ENCODE measurements at places on chromosomes 11 and 22. TPM values are rescaled to one million over a fixed set of nuclear protein-coding genes. Genes with fewer than 3 reads are reported as not detected.

GRCh38 chr22:36569999-36570398 lies 41.0 kb upstream of the EIF3D start:
- DNase-seq, result peak; percentile 68

DNA sequence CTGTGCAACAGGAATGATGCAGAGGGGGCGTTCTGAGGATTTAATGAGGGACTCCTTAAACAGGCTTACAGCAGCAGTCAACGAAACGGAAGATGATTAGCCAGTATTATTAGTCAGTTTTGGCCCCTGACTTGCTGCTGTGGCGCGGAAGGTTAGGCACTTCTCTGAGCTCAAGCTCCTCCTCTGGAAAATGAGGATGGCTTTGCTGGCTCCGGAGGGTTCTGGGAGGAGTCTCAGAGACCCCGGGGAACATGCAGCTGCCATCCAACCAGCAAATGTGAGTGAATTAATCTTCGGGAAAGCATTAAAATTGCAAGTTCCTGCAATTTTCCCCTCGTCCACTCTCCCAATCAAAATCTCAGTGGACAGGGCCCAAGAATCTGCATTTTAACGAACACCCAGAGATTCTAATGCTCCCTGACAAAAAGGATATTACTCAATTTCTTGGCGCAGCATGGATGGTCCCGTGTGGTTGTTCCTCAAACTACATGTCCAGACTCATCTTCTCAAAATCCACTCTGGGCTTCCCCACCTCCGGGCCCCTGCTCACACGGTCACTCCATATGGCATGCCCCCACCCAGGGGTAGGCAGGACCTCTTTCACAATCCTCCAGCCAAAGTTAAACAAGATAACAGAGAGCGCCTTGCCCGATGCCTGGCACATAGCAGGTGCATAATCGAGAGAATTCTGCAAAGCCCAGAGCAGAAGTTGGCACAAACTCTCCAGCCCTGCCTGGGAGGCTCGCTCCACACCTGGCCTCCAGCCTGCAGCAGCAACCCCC lies 6.4 kb downstream of the ELFN2 start:
- peak; percentile 66 for DNase-seq

GRCh38 chr11:2777871-2778629 lies 78.3 kb upstream of the KCNQ1OT1 start:
- no peak for DNase-seq

Gene OR51B2
- not detected for total RNA-seq

DNA sequence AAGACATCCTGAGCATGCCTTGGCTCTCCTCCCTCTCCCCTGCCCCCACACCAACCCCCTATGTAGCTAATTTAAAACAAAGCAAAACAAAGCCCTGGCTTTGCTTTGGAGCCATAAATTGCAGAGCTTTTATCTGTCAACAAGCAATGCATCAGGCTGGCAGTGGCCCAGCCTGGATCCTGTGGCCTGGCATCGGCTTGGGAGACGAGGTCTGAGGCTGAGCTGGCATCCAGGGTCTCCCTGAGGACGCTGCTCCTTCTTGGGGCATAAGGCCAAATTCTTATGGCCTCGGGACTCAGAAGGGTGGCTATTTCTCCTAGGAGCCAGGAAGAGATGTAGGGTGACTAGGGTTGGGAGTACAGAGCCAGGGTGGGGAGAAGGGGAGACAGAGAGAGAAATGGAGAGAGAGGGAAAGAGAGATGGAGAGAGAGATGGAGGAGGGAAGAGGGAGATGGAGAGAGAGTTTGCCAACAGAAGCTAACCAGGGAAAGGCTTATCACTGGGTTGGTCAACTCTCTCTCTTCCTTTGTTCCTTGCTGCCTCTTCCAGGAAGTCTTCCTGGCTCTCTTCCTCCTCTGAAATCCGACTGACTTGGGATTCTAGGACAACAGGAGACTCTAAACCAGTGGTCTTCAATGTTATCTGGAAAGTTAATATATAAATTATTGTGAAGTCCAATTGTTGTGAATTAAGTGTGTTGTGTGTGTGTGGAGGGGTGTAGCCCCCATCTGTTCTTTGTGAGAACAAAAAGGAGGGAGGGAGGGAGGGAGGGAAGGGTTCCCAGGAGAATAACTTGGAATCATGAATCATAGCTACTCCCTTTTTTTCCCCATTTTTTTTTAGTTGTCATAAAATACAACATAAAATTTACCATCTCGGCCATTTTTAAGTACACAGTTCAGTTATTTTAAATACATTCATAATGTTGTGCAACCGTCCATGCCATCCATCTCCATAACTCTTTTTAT lies 29.1 kb downstream of the TSPAN18 start:
- peak; percentile 69 for DNase-seq

Gene AQP11
- 2.9 TPM for total RNA-seq

Gene TRIM48
- total RNA-seq, result not detected

DNA sequence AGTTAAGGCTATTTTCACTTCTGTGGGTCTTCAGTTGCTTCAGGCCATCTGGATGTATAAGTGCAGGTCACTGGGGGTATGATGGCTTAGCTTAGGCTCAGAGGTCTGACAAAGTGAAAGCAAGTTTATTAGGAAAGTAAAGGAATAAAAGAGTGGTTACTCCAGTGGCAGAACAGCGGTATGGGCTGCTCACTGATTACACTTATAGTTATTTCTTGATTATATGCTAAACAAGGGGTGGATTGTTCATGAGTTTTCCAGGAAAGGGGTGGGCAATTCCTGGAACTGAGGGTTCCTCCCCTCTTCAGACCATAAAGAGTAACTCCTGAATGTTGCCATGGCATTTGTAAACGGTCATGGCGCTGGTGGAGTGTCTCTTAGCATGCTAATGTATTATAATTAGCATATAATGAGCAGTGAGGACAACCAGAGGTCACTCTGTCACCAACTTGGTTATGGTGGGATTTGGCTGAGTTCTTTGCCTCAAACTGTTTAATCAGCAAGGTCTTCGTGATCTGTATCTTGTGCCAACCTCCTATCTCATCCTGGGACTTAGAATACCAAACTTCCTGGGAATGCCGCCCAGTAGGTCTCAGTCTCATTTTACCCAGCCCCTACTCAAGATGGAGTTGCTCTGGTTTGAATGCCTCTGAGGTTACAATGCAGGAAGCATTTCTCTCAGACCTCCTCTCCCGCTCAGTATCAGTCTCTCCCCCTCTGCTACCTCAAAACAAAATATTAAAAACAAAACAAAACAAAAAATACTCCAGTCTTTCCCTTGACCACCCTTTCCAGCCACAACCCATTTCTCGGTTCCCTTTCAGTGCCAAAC lies 106.6 kb upstream of the SLC22A12 start:
- no peak for DNase-seq

Gene OR51G1
- total RNA-seq, result not detected

GRCh38 chr11:111520560-111520959 lies 6.0 kb downstream of the HOATZ start:
- DNase-seq, result peak; percentile 74

DNA sequence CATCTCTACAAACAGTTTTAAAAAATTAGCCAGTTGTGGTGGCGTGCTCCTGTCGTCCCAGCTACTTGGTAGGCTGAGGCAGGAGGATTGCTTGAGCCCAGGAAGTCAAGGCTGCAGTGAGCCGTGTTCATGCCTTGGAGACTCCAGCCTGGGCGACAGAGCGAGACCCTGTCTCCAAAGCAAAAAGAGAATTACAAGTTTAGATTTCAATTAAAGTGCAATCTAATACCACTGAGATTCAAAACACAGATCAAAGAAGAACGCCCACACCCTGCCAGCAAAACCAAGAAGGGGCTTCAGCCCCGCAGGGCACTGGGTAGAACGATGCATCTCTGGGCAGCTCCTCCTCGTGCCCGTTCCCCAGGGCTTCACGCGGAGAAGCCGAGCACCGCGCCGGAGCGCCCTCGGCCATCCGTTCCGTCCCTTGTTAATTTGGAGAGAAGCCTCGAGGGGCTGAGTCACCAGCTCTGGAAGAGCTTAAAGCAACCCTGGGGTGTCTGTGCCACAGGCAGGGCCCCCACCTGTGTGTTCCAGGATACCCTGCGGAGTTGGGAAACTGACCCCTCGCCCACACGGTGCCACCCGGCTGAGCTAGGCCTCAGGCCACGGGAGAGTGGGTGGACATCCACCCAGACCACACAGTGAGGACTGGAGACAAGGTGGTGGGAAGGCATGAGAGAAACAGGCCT lies 47.0 kb downstream of the AP2A2 start:
- no peak for DNase-seq

Gene ART1
- total RNA-seq, result not detected

DNA sequence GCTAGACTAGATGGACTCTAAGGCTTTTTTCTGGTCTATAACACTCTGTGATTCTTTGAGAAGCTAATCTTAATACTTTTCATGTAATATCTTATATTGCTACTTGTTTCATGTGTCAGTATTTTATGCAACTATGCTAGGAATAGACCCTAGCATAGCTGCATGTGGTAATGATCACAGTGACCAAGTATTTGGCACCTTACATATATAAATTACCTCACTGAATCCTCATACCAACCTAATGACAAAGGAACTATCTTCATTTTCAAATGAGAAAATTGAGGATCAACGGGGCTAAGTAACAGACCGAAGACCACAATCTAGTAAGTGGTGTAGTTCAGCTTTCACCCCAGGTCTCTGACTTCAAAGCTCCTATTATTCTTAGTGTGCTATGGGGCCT lies 327.3 kb upstream of the PITPNB start:
- DNase-seq, result peak; percentile 88

Gene MYBPC3
- total RNA-seq, result not detected

DNA sequence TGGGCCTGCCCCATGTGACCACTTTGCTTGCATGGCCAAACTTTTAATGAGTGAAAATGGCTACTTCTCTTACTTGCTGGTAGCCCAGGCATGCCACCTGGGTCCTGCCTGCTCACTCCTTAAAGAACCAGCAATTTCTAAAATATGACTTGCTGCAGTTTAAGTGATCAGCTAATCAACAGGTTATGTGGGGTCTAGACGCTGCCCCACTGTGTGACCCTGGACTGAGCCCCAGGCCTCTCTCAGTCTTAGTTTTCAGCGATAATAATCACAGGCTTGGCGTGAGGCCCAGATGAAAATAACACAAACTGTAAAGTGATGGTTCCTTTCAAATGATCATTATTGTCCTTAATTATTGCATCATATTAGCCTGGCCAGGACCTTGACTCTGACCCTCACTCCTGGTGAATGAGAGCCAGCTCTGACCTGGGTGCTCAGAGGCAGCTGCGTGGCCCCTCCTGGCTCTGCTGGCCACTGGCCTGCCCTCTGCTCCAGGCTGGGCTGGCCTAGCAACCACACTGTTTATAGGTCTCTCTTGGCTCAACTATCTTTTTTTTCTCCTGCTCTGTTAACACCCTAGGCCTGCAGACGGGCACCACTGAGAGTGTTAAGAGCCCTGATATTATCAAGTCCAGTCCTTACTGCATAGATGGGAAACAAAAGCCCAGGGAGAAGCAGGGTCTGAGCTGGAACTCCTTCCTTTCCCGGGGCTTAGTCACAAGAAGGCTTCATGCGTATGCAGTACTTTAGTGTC lies 89.7 kb downstream of the RRM1 start:
- DNase-seq, result no peak

- DNase-seq, result peak; percentile 50
Measured at GRCh38 chr11:31870609-31871309, 59.6 kb upstream of the PAX6 start.

DNA sequence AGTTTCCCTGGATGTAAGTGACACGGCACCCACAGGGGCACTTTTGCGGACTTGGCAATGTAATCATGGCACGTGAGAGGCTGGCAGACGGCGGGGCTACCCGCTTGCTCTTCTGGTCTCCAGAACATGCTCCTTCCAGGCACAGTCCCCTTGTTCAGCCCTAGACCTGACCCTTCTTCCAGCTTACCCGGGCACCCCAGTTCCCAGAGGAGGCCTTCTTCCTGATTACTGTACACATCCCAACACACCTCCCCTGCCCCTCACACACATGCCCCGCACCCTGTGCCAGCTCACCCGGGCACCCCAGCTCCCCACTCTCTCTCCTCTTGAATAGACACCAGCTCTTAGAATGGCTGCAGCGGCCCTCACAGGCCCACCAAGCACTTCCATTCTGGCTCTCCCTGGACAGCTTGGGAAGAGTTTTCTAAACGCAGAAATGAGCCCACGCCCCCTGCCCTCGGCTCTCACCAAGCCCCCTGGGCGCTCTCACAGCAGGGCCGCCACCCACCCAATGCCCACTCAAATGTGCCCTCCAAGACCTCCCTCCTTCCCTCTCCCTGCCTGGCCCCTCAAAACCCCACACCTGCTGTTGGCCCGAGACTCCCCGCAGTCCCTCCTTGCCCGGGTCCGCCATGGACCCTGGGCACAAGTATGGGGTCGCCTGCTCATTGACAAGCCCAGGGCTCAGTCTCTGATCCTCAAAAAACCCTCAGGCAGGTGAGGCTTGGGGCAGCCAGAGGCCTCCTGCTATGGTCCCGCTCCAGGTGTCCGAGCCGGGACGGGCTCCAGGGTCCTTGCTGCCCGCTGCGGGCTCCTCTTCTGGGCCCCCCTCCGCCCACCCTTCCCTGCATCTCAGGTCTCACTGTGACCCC lies 88.5 kb downstream of the WNT7B start:
- no peak for DNase-seq

Gene PKP3
- 4.9 TPM for total RNA-seq

Gene EFCAB6
- total RNA-seq, result 3.5 TPM

DNA sequence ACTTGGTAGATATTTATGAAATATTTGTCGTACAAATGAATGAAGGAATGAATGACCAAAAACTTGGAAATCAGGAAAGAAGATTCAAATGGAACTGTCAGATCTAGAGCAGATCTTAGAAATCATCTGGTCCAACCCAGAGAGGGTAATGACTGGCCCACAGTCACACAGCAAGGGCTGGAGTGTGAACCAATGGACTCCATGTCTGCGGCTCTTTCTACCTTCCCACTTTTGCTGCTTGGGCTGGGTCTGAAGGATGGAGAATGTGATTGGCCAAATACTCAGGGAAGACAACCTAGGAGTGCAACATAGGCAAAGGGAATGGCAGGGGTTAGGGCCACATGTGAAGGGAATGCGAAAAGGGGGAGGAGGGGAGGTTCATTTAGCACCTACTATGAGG lies 5.8 kb upstream of the DGKZ start:
- no peak for DNase-seq

GRCh38 chr11:12472401-12473005 lies 95.1 kb downstream of the PARVA start:
- no peak for DNase-seq

Gene USH1C
- not detected for total RNA-seq

DNA sequence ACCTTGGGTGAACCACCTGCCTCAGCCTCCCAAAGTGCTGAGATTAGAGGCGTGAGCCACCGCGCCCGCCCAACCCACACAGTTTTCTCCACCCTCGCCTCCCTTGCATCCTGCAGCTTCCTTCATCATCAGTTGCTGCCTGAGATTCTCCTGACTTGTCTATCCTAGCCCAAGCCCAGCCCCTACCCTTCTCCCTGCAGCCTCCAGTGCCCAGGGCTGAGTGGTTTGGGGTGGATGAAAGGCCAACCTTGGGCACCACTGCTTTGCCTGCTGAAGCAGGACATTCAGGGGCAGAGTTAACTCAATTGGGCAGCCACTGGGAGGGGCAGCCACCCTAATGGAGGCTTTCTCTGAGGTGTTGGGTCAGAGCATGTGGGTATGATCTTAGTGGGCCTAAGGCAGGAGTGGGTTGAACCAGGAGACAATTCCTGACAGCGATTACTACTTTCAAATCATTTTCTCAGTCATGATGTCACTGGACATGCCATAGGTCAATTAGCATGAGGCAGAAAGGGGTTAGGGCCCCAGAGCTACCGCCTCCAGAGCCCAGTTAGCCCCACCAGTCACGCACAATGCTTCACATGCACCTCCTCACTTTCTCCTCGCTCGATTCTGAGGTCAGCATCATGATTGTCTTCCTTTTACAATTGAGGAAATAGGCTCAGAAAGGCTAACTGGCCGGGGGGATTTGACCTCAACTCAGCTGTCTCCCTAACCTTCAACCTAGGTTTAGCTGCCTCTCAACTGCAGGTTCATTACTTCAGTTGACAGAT lies 1.0 kb upstream of the FKBP2 start:
- no peak for DNase-seq

Gene ZC3H12C
- 5.3 TPM for total RNA-seq

GRCh38 chr11:96228910-96229309 lies 114.1 kb downstream of the MAML2 start:
- no peak for DNase-seq
